ENCODE measurements at places on chromosomes 4 and X.

DNA sequence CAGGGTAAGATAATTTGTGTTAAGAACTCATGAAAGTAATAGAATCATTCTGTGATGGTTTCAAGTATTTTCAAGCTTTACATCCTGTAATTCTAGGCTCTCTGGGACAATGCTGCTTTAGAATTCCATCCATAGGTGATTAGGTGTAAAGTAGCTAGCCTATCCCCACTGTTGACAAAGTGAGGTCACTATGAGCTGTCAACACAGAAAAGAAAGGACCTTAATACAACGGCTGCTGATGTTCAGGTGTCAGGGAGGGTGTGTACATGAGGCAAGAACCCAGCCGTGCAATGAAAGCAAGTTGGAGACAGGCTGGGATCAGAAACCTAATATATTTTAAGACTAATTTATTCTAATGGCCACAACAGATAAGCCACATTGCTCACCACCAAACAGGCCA lies 36.8 kb upstream of the SH3RF1 start:
- no peak for DNase-seq

DNA sequence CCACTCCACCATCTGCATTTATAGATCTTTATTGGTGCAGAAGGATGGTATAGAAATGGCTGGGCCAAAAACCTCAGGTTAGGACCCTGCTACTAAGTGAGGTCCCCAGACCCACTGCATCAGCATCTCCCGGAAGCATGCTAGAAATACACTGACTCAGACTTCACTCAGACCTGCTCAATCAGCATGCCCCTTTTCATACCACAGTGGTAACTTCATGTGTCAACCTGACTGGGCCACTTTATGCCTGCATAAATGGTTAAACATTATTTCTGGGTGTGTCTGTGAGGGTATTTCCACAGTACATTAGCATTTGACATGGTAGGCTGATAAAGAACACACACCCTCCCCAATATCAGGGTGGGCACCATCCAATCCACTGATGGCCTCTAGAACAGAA lies 118.6 kb upstream of the VCX3B start:
- no peak for DNase-seq

GRCh38 chr4:85420831-85421230 lies 54.1 kb upstream of the ARHGAP24 start:
- no peak for DNase-seq

DNA sequence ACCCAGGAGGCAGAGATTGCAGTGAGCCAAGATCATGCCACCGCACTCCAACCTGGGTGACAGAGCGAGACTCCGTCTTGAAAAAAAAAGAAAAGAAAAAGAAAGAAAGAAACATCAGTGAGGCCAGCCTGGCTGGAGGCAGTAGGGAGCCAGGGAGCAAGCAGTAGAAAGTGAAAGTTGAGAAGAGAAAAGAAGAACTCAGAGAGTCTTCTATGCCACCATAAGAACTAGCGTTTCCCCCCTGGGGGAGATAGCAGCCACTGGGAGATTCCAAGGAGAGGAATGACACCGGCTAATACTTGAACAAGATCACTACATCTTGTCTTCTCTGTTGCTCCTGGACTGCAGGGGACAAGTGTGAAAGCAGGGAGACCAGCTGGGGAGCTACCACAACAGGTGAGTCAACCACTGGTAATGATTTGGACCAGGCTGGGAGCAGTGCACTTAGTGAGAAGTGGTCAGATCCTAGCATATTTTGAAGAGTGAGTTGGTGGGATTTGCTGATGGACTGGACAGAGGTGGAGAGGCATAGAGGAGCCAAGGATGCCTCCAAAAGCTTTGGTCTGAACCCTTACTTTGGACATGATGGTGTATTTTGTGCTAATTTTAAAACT lies 33.4 kb downstream of the SLC2A9 start:
- no peak for DNase-seq

GRCh38 chrX:150768580-150769190 lies 75.5 kb downstream of the MTMR1 start:
- no peak for DNase-seq

GRCh38 chrX:40153345-40154249 lies 55.8 kb upstream of the BCOR start:
- peak; percentile 43 for DNase-seq

- no peak for DNase-seq
Observed at GRCh38 chr4:186765673-186766546, 42.3 kb upstream of the FAT1 start.

DNA sequence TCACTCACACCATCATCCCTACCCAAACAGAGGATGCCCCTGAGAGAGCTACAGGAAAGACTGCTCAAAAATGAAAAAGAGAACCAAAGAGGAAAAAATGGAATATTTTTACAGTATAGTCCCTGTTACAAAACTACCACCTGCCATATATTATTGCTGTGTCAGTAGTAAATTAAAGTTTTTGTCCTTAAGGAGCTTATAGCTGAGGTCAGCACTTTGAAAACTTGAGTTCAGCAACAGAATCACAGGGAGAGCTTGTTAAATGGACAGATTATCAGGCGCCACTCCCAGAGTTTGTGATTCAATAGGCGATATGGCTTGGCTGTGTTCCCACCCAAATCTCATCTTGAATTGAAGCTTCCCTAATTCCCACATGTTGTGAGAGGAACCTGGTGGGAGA lies 71.9 kb upstream of the FAM9A start:
- DNase-seq = no peak

GRCh38 chr4:128606173-128606572 lies 203.3 kb upstream of the JADE1 start:
- no peak for DNase-seq

DNA sequence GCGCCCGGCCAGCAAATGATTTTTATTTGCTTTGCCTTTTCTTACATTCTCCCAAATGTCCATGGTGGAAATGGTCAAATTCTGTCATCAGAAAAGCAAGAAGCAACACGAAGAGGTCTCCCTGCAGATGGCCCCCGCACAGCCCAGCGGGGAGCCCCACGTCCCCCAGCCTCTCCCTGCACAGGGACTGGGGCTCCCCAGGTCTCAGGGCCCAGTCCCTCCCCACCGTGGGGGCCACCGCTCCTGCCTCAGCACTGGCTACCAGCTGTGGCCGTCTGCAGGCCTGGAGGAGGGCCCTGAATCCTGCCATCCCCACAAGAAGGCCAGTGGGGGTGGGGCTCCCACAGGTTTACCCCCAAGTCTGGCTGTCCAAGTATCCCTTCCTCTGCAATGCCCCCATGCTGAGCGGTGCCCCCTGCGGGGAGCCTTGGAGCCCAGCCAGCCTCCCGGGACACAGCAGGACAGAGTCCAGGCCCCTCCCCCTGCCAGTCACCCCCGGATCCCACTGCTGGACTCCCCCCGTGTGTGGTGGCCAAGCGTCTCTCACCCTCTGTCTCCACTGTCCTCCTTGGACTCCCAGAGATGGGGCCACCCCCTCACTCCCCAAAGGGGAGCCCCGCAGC lies 38.2 kb upstream of the ADRA2C start:
- no peak for DNase-seq

DNA sequence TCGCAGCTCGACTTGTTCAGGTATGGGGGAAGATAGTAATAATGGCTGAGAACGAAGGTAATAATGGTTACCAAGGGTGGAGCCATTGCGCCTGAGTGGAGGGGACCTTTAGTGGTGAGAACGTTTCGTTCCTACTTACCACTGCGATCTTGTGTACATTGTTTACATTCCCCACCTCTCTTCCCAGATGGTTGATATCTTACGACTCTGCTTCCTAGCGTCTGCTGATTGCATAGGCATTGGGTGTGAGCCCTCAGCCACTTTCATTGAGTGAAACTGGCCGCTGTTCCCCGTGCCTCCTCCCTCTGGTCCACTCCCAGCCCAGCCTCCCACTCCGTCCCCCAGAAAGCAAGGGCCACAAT lies 850 bp downstream of the IGBP1 start:
- DNase-seq = no peak

GRCh38 chr4:15145709-15146108 lies 143.4 kb downstream of the CPEB2 start:
- no peak for DNase-seq

DNA sequence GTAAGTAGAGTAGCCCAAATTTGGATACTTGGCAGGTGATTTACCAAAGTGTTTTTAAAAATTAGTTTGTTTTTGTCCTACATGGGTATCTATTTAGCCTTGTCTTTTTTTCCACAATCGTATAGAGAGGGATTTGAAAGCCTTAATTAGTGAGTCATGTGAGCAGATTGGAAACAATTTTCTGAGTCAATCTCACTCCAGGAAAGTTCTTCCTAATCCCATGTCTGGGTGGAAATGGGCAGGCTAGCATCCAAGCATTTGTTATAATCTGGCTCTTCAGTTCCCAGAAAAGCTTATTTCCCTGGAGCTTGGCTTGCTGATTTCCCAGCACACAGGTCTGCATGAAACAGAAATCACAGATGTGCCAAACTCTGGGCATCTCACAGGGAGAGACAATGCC lies 426.9 kb upstream of the BOD1L1 start:
- no peak for DNase-seq

All from AML-193 (cell line).